ENCODE measurements at places on chromosomes 7 and 10.
A peak's percentile ranks its signal among the peaks of the same experiment; 100 is the strongest.

- no peak for DNase-seq
Observed at GRCh38 chr7:84191261-84191660, 3.3 kb downstream of the SEMA3A start.

DNA sequence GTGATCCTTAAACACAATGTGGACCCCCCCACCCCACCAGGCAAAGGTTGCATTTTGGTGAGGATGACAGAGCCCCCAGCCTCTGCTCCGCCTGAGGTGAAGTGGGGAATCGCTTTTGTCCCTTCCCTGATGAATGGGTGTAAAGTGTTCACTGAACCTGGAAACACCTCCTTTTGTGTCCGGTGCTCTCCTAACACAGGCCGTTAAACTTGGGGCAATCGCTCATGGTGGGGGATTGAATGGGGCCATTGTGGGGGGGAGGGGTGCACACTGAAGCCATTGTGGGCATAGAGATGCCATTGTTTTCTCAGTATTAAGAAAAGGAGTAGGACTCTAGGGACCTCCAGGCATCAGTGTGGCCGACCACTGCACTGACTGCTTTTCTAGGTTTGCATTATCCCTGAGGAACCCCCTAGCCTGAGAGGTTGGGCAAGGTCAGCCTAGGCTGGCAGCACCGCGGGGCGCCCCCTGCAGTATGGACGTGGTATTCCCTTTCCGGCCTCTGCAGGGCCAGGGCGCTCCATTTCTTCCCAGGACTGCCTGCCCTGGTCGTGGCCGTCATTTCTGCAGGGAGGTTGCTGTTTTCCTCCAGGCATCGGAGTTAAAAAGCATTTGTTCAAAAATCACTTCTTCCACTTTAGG lies 158.3 kb downstream of the TCF7L2 start:
- DNase-seq: no peak

DNA sequence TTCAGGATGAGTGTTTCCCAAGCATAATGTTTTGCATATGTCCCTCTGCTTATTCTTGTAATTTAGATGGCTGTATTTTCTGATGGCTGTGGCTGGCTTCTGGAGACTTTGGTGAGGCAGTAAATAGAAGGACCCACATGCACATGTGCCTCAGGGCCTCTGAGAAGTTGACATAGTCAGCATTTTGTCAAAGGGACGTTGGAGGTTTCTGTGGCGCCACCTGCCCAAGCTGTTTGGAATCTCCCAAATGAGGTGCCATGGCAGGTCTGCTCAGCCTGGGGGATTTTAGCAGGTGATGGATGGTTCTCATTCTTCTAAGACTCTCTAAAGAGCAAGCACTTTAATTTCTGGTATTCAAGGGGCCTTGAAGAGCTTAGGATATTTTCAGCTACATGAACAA lies 29.8 kb downstream of the C10orf120 start:
- DNase-seq: no peak

GRCh38 chr7:157276091-157276561 lies 60.7 kb upstream of the DNAJB6 start:
- DNase-seq: no peak

DNA sequence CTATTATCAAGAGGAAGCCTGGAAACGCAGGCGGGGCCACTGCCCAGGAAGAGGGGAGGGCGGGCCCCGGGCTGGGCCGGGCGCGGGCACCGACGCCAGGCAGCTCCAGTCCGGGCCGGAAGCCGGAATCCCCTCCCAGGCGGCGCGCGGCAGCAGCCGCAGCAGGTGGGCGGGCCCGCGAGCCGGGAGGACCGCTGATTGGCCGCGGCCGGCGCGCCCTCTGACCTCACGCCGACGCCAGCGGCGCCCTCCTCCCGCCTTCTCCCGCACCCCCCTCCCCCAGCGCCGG lies 438 bp downstream of the BCL7B start:
- DNase-seq: peak; percentile 95

GRCh38 chr7:140196361-140197217 lies 19.8 kb upstream of the KDM7A start:
- DNase-seq: peak; percentile 22

- DNase-seq: no peak
Observed at GRCh38 chr7:75038508-75038907, 35.1 kb downstream of the RCC1L start.

- no peak for DNase-seq
Observed at GRCh38 chr10:94008526-94008925, 14.8 kb downstream of the PLCE1 start.

GRCh38 chr7:85695533-85695932 lies 508.7 kb upstream of the SEMA3D start:
- no peak for DNase-seq

DNA sequence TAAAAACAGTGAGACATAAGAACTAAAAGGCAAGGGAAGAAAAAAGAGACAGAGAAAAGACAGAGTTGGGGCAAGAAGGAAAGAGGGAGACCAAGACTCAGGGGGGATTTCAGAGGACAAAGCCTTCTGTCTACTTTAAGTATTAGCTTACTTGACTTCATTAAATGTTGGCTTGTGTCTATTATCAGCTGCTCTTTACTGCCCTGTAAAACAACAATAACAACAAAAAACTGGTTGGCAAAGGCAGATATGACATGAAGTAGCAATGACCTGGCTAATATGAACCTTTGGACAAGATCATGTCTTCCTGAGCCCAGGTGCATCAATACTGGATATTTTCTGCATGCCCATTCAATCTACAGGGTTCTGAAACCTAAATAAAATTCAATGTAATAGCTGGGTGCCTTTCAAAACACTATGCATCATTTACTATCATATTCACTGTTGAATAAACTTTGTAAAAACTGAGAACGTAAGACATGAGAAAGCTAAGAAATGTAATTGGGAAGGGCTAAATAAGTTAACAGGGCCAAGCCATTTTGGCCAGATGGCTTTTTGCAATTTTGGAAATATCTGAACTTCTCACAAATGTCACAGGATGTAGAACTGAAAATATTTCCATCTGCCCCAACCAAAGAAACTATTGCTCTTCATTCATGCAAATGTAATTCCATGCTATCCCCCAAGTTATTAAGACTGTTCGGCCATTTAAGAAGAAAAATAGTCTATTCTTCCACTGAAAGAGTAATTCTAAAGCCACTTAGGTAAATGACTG lies 49.4 kb downstream of the LRRN3 start:
- peak; percentile 5 for DNase-seq

- no peak for DNase-seq
Observed at GRCh38 chr7:1964913-1965578, 267.7 kb downstream of the MAD1L1 start.

GRCh38 chr7:135769005-135769802 lies 20.6 kb upstream of the FAM180A start:
- no peak for DNase-seq

- DNase-seq: peak; percentile 46
Observed at GRCh38 chr7:124765401-124766352, at the start of gene GPR37. TSS of gene GPR37 (minus strand) at chr7:124765792. CDS start at chr7:124764976, 816 bp downstream.

GRCh38 chr7:155959894-155960293 lies 147.6 kb upstream of the SHH start:
- DNase-seq: no peak

DNA sequence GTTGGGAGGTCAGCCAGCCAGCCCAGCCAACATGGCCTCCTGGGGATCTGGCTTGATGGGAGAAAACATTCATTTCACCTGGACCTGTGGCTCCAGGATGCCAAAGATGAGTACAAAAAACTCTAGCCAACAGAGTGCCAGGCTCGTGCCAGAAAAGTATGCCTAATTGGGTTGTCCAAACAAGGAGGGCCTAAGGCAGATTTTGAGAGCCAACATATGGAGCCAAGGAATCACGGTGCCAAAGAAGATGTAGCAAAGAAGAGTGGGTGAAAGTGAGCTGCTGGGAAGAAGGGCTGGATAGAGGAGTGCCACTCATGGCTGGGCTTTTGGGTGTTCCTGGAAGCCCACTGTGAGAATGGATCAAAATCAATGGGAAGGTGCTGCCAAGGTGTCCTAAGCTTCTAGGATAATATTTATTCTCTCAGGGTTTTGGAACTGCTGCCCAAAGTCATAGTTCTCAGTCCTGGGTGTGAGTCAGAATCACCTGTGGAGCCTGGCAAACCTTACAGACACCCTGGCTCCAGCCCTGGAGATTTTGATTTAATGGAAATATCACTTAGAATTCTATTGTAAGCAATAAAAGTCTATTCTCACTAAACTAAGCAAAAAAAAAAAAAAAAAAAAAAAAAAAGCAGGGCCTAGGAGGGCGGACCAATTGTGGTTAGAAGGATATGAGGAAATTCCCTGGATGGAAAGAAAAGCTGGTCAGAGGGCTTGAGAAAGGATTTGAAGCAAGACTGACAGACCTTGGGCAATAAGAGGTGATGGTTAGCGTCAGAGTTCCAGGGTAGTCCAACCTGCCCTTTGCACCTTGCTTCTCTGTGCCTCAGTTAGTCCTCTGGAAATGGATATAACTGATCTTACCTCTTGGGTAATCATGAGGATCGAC lies 182.2 kb upstream of the PRR15 start:
- DNase-seq: peak; percentile 37

GRCh38 chr10:132506711-132507408 lies 30.7 kb upstream of the INPP5A start:
- DNase-seq: no peak

DNA sequence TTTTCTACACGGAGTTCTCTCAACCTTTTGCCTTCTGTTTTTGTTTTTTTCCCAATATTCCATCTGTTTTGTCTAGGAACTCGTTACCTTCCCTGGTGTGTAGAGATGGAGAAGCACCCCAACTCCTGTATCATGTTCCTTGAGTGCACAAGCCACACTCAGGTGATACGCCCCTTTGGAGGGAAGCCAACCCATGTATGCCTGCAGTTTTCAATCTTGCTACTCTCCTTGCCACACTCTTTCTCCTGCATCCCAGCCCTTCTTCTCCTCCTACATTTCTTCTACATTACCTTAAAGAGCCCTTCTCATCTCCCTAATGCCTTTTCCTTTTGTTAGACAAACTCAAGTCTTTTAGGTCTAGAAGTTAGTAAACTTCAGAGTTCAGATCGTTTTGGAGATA lies 10.2 kb upstream of the SP4 start:
- no peak for DNase-seq

DNA sequence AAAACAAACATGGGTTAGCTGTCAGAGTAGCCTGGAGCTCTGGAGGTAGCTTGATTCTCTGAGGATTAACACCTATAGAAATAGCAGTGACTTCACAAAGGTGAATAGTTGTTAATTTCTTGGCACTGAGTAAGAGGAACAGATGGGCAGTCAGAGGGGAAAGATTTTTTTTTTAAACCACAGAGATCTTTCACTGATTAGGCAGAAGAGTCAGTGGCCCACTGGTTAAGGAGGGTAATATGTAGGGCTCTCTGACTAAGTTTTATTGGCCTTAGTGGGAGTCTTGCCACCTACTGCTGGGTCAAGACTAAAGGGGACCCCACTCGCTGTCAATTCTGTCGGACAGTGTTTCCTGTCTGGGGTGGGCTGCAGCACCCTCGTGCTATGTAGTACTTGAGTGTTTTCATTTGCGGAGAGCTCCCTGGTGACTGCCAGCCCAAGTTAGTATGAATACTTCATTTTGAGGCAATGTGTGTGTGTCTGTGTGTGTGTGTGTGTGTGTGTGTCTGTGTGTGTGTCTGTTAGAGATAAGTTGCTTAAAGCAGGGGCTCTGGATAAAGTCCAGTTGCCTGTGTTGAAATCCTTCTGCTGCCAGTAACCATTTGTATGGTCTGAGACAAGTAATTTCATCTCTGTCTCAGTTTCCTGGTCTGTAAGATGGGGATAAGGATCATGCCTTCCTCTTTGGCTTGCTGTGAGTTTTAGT lies 145.2 kb downstream of the ARID5B start:
- no peak for DNase-seq

- no peak for DNase-seq
Observed at GRCh38 chr10:117761695-117762094, 219.1 kb downstream of the EMX2 start.

DNA sequence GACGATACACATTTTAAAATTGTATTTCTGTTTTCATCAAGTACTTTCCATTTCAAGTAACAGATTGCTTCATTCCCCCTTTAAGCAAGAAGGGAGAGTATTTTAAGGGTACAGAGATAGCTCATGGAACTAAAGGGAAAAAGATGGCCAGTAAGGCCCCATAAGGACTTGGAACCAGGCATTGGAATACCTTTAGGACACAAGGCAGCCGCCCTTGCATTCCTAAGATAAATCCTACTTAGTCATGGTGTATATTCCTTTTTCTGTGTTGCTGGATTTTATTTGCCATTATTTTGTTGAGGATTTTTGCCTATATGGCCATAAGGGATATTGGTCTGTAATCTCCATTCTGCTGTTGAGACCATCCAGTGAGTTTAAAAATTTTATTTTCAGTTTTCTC lies 49.2 kb downstream of the BTRC start:
- no peak for DNase-seq

DNA sequence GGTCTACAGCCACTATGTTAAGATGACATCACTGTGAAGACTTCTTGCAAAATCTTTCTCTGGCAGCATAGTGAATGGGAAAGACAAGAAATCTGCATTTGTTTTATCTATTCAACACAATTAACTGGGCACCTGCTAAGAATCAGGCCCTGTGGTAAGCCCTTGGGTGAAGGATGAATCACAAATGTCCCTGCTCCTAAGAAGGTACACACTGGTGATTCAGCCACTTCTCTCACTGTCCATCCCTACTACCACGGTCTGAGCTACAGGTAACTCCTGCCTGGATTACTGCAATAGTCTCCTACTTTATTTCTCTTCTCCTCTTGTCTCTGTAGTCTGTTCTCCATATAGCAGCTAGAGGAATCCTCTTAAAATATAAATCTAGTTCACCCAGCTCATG lies 116.1 kb downstream of the HIBADH start:
- no peak for DNase-seq

DNA sequence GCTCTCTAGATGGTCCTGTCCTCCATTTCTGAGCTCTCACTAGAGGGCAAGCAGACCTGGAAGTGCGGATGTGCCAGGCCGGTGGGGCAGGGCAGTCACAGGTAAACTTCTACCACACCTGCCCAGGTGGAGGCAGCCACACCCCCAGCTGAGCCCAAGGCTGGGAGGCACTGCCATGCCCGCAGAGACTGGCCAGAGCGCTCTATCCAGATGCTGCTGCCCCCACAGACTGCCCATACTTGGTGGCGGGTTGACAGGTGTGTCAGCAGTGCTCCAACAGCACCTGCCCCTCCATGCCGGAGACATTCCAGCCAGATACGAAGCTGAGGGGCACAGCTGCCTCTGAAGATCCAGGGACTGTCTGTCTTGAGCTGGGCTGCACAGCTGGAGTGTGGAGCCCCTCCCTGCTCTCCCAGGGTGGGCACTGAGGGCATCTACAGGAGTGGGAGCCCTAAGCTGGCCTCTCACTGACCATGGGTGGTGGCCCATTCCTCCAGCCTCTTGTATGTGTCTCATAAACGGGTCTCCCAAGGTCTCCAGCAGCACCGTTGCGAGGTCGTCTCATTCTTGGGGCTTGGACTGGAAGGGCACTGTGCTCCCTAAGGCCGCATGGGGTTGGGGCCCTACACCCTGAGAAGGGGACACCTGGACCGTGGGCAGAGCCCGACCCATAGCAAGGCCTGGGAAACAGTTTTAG lies 38.2 kb upstream of the PPIF start:
- DNase-seq: no peak

DNA sequence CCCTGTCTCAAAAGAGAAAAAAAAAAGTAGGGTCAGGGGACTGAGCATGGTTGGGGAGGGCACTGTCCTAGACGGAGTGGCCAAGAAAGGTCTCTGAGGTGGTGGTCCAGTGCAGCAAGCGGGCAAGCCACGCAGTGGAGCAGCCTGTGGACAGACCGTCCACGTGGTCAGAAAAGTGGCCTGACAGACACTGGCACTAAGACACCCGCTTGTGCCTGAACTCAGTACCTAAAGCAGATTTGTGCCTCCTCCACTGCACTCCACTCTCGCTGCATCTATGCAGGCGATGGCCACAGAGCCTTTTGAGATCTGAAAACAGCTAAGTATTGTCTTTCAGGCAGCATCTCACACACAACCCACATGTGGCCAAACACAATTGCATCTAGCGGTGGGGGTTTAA lies 8.8 kb downstream of the ASB10 start:
- no peak for DNase-seq

- no peak for DNase-seq
Observed at GRCh38 chr10:33012306-33012705, 54.3 kb upstream of the ITGB1 start.
